ENCODE measurements at places on chromosomes 16 and 17. TPM values are rescaled to one million over a fixed set of nuclear protein-coding genes. Genes with fewer than 3 reads are reported as not detected.

The LRRC36 gene
- not detected for total RNA-seq

The MRPL12 gene
- total RNA-seq: 32.6 TPM

The ST6GALNAC2 gene
- total RNA-seq: 58.5 TPM

The WFIKKN1 gene
- total RNA-seq: 3.9 TPM

The KRT13 gene
- not detected for total RNA-seq

The CDH13 gene
- total RNA-seq: 4.1 TPM

The NPTX1 gene
- not detected for total RNA-seq

Data from tibial nerve (tissue), 4 donors.